GM06990 (cell line): ENCODE measurements at places on chromosomes 4 and X.

- DNase-seq, result no peak
Measured at GRCh38 chr4:99868126-99868596, 26.1 kb downstream of the LAMTOR3 start.

- no peak for DNase-seq
Measured at GRCh38 chrX:46036508-46036907, 508.7 kb downstream of the ZNF674 start.

DNA sequence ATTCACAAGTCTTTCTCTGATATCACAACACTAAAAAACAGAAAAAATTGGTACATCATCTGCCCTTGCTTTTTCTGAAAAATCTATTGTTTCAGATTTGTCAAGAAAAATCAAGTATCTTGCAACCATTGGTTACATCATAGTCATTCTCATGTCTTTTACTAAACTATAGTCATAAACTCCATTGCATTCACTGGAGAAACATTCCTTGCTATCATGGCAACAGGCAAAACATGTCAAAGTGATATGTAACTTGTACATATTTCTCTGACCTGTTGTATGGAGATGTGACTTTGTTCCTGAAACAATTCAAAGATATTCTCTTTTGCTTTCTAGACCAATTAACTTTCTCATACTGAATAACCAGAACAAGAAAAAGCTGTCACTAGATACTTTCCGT is 121.9 kb upstream of the ANK2 start:
- DNase-seq, result no peak

- peak; percentile 12 for DNase-seq
Measured at GRCh38 chr4:154416190-154416547, 75.4 kb downstream of the DCHS2 start.

DNA sequence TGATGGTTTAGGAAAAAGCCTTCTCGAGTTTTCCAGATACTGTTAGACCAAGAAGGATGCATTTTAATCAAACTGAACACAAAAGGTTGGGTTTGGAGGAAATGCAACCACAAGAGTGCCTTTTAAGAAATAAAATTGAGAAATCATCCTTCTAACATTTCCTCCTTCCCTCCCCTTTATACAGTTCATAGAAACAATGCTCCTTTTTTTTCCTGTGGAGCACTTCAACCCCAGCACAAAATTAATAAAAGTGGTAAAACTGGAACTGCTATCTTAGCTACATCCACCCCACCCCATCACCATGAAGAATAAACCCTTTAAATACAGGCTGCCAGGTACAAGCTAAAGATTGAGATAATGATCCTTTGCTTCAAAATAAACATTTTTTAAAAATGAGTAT is 211.1 kb downstream of the RELL1 start:
- DNase-seq, result no peak

GRCh38 chrX:13598877-13599276 is 29.5 kb downstream of the EGFL6 start:
- DNase-seq, result no peak

DNA sequence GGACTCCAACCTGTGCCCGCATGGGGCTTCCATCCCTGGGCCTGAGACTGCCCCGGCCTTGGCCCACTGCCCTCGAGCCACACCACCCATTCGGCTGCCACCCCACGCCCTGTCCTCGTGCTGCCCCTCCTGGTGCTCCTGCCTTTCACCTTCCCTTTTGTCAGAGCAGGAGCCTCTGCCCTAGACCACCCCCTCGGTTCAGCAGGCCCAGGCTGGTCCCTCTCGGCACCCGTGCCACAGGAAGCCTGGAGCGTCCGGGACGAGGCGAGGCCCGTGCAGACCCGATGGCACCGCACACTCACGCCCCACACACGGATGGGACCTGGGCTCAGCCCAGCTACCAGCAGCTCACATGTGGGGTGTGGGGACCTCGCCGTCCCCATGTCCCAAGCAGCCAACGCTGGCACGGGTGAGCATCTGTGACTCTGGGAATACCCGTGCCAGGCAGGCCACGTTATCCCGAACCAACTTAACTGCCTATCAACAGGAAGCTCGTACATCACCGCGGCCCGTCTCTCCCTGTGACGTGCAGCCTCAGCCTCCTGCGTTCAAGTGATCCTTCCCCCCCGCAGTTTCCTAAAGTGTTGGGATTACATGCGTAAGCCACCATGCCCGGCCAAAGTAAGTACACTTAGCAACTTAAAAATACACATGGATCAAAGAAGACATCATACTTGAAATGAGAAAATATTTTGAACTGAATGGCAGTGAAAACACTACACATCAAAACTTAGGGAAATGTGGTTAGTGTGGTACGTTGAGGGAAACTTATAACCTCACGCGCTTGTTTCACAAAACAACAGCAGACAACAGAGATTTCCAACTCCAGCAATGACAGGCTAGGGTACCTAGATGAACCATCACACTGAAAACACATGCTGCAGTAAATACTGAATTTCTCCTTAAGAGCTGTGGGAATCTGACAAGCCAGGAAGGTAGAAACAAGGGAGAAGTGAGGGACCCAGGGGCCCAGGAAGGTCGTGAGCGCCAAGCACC is 29.0 kb downstream of the LRPAP1 start:
- no peak for DNase-seq

DNA sequence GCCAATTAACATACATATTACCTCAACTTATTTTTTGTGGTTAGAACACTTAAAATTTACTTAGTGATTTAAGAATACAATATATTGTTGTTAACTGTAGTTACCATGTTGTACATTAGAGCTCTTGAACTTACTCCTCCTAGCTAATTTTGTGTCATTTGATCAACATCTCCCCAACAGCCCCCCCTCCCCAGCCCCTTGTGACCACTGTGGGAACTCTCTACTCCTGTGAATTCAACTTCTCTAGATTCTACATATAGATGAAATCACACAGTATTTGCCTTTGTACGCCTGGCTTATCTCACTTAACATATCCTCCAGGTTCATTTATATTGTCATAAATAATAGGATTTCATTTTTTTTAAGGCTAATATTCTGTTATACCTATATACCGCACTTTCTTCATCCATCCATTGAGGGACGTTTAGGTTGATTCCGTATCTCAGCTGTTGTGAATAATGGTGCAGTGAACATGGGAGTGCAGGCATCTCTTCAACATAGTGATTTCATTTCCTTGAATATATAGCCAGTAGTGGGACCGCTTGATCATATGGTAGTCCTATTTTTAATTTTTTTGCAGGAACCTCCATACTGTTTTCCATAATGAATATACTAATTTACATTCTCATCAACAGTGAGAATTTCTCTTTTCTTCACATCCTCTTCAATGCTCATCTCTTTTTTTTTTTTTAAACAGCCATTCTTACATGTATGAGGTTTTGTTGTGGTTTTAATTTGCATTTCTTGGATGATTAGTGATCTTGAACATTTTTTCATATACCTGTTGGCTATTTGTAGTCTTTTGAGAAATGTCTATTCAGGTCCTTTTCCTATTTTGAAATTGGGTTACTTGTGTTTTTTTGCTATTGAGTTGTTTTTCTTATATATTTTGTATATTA is 66.8 kb downstream of the RAPGEF2 start:
- DNase-seq, result no peak

- DNase-seq, result no peak
Measured at GRCh38 chr4:164952551-164952950, 24.9 kb downstream of the TRIM61 start.

DNA sequence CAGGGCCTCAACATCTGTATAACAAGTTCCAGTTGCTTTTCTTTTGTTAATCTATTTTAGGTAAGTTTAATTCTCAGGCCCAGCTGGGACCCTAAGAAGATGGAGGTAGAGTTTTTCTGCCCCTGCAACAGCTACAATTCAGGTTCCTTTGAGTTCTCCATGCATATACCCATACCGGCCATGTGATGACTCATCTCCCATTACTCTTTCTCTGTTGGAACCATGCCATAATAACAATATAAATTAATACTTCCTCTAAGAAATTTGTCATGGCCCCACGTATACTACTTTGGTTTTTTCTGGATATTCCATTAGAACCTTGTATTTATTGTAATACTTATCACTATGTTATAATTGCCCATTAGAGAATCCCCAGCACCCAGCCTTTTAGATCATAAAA is 1.3 kb upstream of the INTU start:
- DNase-seq, result no peak

- DNase-seq, result peak; percentile 6
Measured at GRCh38 chrX:51851507-51852085, 41.8 kb upstream of the MAGED1 start.

DNA sequence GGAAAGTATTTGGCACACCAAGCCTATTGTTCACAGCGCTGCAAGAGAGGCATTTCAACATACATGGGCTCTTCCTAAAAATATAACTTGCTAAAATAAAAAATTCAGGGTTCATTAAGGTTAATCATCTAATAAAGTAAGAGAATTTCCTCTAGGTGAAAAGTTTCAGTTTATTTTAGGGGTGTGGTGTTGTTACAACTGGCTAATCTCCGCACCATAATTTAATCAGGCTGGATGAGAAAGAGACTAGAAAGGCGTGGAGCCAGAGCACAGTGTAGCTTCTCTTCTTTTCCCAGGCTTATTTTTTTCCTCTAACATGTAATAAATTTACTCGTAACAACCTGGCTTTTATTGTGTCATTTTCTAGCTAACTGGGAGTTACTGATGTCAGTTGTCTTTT is 47.9 kb downstream of the FHL1 start:
- no peak for DNase-seq

DNA sequence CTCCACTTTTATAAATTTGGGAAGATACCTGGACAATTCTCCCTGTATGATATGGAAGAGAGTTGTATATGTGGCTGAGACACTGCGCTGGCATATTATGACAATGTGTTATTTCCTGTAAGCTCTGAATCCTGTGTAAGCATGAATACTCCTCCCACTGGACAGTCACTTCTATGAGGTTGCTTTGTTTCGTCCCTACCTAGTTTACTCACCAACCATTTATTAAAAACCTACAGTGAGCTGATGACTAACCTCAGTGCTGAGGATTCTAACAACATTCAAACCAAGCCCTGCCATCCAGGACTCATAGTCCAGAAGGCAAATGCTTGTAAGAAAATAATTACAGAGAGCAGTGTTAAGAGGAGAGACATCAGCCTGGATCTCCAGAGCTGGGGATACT is 1632.9 kb upstream of the TENM3 start:
- DNase-seq, result no peak

- DNase-seq, result no peak
Measured at GRCh38 chr4:16415751-16416150, 189.5 kb upstream of the TAPT1 start.

DNA sequence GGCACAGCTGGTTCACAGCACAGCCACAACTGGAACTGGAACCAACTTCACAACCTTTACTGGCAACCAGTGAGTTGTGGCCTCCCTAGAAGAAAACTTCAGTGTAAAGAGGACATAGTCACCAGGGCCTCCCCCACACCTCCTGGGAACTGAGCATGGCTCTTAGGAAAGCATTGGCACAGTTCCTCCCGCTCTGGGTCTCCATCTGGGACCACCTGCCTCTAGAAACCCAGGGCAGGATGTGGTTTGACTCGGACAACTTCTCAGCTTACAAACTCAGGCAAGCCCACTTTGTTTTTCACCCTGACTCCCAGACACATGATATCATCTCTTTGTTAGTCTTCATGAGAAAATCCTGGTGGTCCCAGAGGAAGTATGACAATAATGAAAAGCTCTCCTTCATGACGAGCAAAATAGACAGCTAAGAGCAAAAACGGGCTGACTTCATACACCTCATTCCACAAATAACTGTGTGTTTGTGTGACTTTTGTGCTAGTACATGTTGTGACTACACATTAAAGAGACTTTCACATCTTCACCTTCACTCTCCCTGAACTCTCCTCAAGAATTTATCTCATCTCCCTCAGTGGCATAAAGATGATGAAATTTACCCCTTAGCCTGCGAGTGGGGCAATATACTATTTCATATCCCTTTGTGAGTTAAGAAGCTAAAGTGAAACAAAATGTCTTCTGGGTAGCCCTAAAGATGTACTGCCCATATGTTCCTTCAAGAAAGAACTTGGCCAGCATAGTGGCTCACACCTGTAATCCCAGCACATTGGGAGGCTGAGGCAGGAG is 75.4 kb downstream of the SH3KBP1 start:
- peak; percentile 57 for DNase-seq

DNA sequence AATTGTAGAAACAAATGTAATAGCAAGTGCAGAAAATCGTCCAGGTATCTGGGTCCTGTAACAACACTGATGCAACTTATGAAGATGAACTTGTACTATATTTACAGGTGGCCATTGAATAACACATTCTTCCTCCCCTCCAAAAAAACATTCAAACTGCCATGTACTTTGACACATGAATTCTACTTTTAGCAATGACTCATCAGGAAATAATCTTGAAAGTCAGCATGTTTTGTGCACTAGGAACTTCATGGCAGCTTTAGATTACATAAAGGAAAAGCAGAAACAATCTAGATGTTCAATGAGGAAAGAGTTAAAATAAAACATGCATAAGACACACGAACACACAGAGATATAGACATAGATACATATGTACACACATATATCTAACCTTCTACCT is 2.5 kb downstream of the PABPC1L2A start:
- no peak for DNase-seq

GRCh38 chrX:119757979-119758730 is at the start of gene SOWAHD:
Gene SOWAHD (plus strand): TSS chrX:119758588. CDS start chrX:119758668, 80 bp downstream.
- peak; percentile 56 for DNase-seq

DNA sequence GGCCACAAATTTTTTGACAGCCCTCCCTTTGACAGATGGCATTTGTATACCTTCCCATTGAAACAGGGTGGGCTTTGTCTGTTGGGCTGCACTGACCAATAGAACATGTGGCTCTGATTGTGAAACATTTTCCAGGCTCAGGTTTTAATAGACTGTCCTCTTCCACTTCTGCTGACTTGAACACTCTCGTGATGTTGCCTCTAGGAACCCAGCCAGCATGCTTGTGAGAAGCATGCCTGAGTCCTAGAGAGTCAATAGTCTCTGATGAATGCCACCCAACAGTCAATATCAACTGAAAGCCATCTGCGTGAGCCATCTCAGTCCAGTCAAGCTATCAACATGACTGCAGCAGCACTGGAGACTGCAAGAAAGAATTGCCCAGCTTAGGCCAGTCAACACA is 290.0 kb downstream of the SLC7A11 start:
- no peak for DNase-seq

DNA sequence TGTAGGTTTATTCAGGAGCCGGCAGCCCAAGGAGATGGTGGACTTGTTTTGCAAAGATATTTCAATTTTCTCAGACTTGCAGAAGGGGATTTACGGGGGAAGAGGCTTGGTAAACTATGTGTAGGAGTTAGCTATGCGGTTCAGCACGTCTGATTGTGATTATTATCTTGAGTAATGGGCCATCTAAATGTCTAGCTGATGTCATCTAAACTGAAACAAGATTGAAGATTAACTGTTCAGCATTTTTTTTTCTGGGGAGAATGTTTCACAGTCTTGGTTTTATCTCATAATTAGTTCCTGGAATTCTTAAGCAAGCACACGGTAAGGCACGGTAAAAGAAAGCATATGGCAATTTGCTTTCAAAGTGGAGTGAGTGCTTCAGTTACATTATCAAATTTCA is 207.3 kb upstream of the CXorf51B start:
- DNase-seq, result no peak

GRCh38 chr4:81164126-81164525 is 50.9 kb downstream of the PRKG2 start:
- DNase-seq, result no peak

- no peak for DNase-seq
Measured at GRCh38 chr4:26930964-26931363, 70.3 kb downstream of the STIM2 start.
